Stimulated activated CD4-positive, alpha-beta T cell treated with anti-CD3 and anti-CD28 coated beads, Interleukin-12 subunit alpha, Interleukin-12 subunit beta, amount 100 ng/mL, for 48 hours (primary cell): ENCODE measurements at places on chromosomes 13 and 19.

GRCh38 chr19:46365561-46365960 lies 18.7 kb downstream of the PPP5C start:
- no peak for DNase-seq

GRCh38 chr19:51025401-51025800 lies 1.0 kb downstream of the KLK11 start:
- no peak for DNase-seq

GRCh38 chr13:50572129-50572528 lies 271.4 kb downstream of the DLEU7 start:
- DNase-seq, result no peak

DNA sequence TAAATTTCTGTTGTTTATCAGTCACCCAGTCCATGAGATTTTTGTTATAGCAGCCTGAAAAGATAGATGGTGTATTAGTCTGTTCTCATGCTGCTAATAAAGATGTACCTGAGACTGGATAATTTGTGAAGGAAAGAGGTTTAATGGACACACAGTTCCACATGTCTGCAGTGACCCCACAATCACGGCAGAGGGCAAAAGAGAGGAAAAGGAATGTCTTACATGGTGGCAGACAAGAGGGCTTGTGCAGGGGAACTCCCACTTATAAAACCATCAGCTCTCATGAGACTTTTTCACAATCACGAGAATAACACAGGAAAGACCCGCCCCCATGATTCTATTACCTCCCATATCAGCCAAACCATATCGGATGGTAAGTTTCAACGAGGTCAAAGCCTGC lies 309.2 kb downstream of the LIG4 start:
- DNase-seq, result no peak

DNA sequence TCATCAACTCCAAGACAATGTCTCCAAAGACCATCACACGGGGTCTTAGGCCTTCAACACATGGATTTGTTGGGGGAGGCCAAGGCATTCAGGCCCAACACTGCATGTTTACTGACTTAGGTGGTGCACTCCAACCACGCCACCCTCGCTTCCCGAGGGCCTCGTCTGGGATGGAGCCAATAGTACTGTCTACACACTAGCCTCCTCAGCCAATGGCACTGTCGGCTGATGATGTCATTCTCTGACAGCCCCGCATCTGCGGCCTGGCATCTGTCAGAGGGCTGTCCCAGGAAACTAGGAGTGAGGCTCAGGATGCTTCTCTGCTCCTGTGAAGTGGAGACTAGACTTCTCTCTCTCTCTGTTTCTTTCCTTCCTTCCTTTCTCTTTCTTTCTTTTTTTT lies 96.6 kb downstream of the TEX26 start:
- DNase-seq, result no peak

DNA sequence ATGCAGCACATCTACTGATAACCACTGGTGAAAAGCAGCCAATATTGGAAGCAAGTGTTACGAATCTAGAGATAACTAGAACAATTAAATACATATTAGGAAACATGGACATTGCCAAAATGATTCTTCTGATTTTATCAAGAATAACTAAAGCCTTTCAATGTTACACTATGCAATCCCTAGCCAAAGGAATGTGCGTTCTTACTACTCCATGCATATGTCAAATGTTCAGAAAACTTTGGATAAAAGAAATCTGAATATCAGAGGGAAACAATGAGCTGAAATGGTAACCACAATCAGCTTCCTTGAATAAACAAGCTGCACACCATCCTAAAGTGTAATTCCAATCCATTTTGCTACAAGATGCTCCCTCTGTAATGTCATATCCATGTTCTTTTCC lies 951 bp upstream of the POSTN start:
- no peak for DNase-seq

DNA sequence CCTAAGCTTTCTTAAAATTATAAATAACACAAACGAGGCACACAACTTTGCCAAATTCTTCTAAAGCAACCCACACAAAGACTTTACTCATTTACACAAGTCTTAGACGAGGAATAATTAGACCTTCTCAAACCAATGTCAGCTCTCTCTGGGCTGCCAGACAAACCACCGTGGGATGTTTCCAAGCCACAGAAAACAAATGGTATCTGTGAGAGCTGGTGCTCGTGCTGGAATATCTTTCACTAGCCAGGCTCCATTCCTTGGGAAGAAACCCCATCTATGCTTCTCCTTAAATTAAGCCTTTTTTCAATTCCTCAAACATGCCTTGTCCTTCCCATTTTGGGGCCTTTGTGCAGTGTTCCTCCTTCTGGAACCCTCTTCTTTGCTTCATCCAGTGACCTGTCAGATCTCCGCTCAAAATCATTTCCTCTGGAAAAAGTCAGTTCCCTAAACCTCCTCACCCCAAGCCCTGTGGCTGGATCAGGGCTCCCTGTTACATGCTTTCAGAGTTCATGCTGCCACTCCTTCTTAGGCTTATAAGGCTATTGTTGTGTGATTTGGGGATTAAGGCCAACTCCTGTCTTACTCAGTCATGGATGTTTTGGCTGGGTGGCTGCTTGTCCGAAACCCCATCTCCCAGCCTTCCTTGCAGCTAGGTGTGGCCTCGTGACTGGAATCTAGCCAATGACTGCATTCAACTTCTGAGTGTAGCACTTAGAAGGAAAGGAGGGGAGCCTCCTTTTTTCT lies 64.2 kb upstream of the GTF2F2 start:
- DNase-seq, result no peak

DNA sequence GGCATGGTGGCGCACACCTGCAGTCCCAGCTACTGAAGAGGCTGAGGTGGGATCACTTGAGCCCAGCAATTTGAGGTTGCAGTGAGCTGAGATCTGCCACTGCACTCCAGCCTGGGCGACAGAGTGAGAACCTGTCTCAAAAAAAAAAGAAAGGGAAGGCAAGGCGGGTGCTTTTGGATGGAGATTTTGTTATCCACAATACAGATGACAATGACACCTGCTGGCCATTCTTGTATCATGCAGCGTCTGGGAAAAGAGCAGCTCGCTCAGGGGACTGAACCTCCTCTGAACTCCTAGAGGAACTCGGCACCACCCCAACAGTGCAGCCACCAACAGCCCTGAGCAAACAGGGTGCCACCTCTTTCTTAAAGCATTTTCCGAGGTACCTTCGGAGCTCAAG lies 22.8 kb downstream of the HAUS8 start:
- DNase-seq, result no peak

DNA sequence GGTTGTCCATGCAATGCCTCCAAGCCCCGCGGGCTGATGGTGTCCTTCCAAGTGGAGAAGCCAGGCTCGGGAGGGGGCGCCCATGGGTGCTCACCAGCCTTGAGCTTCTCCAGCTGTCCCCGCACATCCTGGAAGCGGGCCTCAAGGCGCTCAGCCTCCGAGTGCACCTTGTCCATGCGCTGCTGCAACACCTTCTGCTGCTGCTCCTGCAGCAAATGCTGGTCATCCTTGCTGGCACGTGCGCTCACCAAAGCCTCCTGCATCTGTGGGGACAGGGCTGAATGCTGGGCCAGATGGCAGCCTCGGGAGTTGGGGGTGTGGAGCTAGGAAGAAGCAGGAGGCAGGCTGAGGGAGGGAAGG lies 22.8 kb upstream of the EMP3 start:
- no peak for DNase-seq

DNA sequence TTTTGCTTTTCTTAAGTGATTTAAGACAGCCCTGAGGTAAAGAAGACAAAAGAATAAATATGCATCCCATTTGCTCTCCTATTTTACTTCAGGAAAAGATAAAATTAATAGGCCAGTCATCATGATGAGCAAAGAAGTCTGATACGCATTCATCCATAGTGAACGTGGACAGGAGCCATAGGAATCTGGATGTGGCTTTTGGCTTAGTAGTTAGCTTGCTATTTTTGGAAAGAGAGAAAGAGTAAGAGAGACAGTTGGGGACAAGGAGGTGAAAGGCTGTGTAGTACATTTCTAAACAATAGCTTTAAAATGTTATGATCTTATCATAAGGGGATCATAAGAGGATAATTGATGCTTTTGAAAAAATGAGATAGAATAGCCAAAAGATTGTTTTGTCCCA lies 545.2 kb downstream of the IRS2 start:
- no peak for DNase-seq
